Cardiac septum (tissue), 1 donor: ENCODE measurements at places on chromosomes 12 and 14. TPM values are rescaled to one million over a fixed set of nuclear protein-coding genes. Genes with fewer than 3 reads are reported as not detected.
A peak's percentile ranks its signal among the peaks of the same experiment; 100 is the strongest.

BDKRB1 gene
- not detected for total RNA-seq

TCL1B gene
- not detected for total RNA-seq

TMPRSS12 gene
- not detected for total RNA-seq

MYRFL gene
- 0.32 TPM for total RNA-seq

GRCh38 chr12:122681814-122682213 lies 21.3 kb downstream of the HCAR2 start:
- peak; percentile 77 for DNase-seq

GRCh38 chr12:108670066-108670631 lies 36.5 kb upstream of the SELPLG start:
- DNase-seq, result no peak

DNA sequence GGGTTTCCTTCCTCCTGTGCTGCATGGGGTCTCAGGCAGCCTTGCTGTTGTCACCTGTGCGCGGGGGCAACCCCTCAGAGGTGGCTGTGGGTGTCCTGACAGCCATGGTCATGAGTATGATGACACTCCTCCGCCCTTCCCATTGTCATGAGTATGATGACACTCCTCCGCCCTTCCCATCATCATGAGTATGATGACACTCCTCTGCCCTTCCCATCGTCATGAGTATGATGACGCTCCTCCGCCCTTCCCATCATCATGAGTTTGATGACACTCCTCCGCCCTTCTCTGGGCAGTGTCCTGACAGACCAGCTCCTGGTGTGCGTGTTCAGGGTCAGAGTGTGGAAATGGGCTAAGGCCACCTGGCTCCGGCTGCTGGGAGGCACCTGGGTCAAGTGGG lies 40.0 kb downstream of the FBRSL1 start:
- no peak for DNase-seq

DNA sequence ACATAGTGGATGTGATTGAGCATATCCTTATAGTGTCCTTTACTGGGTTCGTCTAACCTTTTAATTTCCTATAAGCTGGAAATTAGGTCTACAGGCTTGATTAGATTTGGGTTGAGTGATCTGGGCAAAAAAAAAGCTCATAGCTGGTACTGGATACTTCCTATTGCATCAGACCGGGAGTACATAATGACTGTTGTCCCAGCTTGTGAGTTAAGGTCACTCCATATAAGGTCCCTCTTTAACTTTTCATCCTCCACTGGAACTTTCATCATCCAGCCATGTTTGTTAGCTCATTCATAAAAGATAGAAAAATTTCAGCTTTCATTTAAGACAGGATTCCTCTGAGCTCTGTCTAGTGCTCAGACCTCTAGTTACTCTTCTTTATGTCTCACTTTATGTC lies 80.8 kb downstream of the C14orf132 start:
- DNase-seq, result no peak

- no peak for DNase-seq
Observed at GRCh38 chr14:102610968-102611811, 18.7 kb downstream of the RCOR1 start.

DNA sequence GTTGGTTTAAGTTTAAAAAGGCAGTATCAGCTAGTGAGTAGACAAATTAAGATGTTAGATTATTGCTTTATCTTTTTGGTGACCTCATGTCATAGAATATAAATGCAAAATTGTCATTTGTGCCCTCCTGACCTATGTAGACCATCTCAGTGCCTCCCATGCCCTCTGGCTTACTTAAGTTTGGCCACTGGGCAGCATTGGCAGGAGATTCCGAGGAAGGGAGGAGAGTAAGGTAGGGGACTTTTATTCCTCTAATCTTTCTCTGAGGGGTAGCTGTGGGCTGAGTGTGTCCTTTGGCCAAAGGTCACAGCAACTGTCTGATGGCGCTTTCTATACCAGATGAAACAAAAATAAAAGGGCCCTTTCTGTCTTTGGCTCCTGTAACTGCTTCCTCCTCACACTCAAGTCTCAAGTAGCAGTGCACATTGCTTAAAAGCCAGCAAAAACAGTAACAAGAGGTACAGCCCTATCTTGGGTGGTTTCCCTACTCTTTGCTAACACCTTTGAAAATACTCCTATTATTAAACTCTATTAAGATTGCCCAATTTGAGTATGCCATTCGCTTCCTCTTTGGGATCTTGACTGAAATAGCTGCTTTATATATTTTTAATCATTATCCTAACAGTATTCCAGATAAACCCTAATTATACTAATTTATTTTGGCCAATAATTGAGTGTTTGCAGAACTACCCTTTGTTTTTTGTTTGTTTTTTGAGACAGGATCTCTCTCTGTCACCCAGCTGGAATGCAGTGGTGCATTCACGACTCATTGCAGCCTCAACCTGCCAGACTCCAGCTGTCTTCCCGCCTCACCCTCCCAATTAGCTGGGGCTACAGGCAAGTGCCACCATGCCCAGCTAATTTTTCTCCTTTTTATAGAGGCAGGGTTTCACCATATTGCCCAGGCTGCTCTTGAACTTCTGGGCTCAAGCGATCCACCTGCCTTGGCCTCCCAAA lies 56.5 kb upstream of the KCNH3 start:
- no peak for DNase-seq

GRCh38 chr12:53586745-53587144 lies 39.4 kb downstream of the ATF7 start:
- no peak for DNase-seq
